Posterior cingulate gyrus (tissue), 11 donors: ENCODE measurements at places on chromosomes 13 and 19.

DNA sequence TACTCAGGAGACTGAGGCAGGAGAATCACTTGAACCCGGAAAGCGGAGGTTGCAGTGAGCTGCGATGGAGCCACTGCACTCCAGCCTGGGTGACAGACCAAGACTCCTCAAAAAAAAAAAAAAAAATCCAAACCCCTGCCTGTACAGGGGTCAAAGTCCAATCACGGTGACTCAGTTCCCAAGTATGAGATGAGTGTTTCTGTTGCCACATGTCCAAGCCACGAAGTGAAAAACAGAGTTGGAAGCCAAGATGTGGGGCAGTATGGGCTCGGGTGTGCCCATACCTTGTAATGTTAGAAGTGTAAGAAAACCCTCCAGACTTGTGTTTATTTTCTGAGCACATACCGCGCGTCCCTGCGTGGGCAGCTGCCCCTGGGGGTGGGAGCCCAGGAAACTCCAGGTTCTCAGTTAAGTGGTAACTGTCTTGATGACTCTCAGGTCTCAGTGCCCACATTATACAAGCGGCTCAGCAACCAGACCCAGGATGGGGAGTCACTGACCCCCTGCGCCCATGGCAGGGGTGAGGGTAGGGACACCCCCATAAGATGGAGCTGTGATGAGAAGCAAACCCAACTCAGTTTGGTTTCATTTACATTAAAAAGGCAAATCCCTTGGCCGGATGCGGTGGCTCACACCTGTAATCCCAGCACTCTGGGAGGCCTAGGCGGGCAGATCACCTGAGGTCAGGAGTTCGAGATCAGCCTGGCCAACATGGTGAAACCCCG lies 1.2 kb upstream of the GPX4 start:
- no peak for DNase-seq

GRCh38 chr13:32195713-32196112 lies 119.5 kb downstream of the ZAR1L start:
- DNase-seq = no peak

GRCh38 chr19:30276883-30277280 lies 95.3 kb upstream of the ZNF536 start:
- no peak for DNase-seq

GRCh38 chr13:102648046-102648445 lies 46.8 kb downstream of the METTL21C start:
- no peak for DNase-seq
